Frontal cortex (tissue), 4 donors: ENCODE measurements at places on chromosomes 7 and 10. TPM values are rescaled to one million over a fixed set of nuclear protein-coding genes. Genes with fewer than 3 reads are reported as not detected.

Gene MAGI2
- total RNA-seq, result 136 TPM

Gene ASB10
- not detected for total RNA-seq

Gene BEND7
- 9.8 TPM for total RNA-seq

Gene NFKB2
- 0.41 TPM for total RNA-seq

Gene TAS2R3
- 1.2 TPM for total RNA-seq

Gene PLEKHS1
- total RNA-seq, result not detected

Gene IFIT5
- total RNA-seq, result 64.8 TPM

Gene LRRC17
- 15.5 TPM for total RNA-seq

Gene TEX36
- 0.41 TPM for total RNA-seq

Gene PAPOLB
- total RNA-seq, result 0.82 TPM

Gene PKD2L1
- not detected for total RNA-seq

Gene KLF14
- not detected for total RNA-seq

Gene MBL2
- not detected for total RNA-seq

Gene HMX2
- total RNA-seq, result not detected

Gene SPDYE3
- total RNA-seq, result not detected

Gene SEMA3A
- 33.0 TPM for total RNA-seq

Gene NOM1
- 22.8 TPM for total RNA-seq

Gene SLC29A4
- total RNA-seq, result 14.7 TPM

Gene SPRN
- 6.1 TPM for total RNA-seq

Gene SMIM30
- 24.5 TPM for total RNA-seq

Gene BTBD16
- not detected for total RNA-seq

Gene ANXA8
- total RNA-seq, result not detected

Gene AGR3
- not detected for total RNA-seq
